ENCODE measurements at places on chromosomes 7 and 10.

- no peak for DNase-seq
Measured at GRCh38 chr7:3150027-3150426, 106.4 kb upstream of the CARD11 start.

GRCh38 chr10:78896159-78896928 lies 172.4 kb upstream of the ZMIZ1 start:
- peak; percentile 40 for DNase-seq

DNA sequence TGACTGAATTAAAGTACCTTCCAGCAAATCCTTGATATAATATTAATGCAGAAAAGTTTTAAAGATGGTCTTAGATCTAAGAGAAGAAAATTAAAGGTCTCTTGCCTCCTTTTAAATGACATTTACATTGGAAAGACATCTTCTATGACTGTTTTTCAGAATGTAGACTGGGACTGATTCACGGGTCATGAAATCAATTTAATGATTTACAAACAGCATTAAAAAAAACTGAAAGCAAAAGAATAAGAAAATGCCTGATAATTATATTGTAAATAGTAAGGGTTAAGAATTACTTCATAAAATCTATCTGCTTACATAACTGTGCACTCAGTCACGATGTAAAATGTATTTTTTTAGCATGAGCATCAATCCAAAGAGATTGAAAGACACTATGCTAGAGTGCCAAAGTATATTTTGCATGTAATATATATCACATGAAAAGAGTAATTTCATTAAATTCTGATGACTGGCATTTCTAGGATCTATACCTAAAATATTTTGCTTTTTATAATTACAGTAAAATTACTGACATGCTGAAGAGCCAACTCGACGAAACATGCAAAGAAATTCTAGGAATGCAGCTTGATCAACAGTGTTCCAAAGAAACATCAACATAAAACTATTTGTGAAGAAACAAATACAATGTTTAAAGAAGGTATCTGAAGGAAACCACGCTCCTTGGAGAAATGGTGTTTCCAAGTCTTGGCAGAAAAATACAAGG lies 35.1 kb downstream of the RTKN2 start:
- DNase-seq: no peak

- DNase-seq: no peak
Measured at GRCh38 chr7:151699147-151699927, 177.6 kb downstream of the PRKAG2 start.

DNA sequence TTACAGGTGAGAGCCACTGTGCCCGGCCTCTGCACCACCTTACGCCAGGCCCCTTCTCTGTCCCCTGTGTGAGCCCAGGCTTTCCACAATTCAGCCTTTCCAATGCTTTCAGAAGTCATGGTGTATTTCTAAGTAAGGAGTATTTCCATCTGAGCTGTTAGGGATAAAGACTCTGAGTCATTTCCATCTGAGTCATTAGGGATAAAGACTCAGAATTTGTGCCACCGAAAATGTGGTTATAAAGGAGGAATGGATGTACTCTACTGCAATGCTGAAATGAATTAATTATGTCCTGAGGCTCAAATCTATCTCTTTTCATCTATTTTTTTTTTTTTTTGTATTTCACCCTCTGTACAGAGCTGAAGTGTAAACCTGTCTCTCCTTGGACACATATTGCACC lies 84.0 kb downstream of the GATA3 start:
- no peak for DNase-seq

DNA sequence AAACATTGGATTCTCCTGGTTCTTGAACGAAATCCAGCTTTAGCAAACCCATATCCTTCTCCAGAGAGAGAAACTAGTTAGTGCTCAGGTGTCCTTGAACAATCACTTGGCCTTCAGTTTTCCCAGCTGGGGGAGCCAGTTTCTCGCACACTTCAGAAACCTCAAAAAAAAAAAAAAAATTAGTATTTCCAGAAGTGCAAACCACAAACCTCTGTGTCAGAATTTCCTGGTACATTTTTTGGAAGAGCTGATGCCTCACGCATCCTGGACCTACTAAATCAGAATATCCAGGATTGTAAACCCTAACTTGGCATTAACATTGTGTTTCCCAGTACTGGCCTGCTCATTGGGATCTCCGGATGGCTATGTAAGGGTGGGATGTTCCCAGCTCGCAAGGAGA lies 143.4 kb upstream of the EGR2 start:
- no peak for DNase-seq

DNA sequence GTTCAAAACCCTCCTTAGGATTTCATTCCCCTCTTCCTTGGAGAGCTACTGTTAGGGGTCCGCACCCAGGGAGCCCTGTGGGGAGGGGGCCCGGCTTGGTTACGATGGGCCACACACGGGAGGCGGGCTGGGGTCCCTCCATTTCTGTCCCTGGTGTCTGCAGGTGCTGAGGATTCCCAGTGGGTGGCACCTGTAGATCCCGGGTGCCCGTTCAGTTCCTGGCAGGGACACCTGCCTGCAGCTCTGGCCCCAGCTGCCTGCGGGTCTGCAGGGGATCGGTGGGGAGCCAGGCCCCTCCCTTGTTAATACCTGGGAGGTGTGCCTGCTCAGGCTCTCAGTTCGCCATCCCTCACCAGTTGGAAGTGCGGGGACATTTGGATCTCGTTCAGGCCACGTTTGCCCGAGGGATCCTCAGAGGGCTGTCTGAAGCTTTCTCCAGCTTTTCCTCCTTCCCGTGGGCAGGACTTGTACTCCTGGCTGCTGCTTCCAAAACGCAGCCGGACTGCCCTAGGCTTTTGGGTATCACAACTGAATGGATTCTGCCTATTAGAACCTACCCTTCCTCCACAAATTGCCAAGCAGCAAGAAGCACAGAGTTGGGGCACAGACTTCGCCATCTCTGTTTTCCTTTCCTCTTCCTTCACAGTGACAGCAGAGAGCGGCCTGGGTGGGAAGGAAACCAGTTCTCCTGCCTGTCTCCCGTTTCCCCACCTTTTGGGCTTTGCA lies 22.3 kb upstream of the IL15RA start:
- DNase-seq: no peak

DNA sequence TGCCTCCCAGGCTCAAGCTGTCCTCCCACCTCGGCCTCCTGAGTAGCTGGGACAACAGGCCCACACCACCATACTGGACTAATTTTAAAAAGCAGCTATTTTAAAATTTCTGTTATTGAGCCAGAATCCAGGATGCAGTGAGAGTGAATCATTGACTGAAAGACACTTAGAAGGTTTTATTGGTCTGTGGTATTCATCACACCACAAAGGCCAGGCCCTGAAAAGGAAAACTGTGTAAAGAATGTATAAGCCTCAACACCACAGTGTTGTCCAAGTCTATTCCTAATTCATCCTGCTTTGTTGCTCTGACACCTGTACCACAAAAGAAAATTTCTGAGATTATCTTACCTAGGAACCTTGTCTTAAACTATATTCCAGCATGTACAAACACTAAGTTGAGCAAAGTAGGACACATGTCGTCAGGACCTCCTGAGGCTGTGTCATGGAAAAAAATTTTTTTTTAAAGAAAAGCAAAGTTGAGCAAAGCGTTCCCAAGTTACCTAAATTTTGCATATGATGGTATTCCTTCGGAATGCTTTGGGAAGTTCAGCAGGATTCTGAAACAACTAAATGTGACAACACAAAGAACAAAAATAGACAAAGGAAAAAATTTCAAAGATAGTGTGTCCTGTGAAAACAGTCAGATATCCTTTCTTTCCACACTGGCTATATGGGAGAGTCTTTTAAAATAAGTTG lies 129.6 kb upstream of the MKLN1 start:
- DNase-seq: no peak

GRCh38 chr10:6027929-6028328 lies 34.2 kb downstream of the IL2RA start:
- DNase-seq: no peak

DNA sequence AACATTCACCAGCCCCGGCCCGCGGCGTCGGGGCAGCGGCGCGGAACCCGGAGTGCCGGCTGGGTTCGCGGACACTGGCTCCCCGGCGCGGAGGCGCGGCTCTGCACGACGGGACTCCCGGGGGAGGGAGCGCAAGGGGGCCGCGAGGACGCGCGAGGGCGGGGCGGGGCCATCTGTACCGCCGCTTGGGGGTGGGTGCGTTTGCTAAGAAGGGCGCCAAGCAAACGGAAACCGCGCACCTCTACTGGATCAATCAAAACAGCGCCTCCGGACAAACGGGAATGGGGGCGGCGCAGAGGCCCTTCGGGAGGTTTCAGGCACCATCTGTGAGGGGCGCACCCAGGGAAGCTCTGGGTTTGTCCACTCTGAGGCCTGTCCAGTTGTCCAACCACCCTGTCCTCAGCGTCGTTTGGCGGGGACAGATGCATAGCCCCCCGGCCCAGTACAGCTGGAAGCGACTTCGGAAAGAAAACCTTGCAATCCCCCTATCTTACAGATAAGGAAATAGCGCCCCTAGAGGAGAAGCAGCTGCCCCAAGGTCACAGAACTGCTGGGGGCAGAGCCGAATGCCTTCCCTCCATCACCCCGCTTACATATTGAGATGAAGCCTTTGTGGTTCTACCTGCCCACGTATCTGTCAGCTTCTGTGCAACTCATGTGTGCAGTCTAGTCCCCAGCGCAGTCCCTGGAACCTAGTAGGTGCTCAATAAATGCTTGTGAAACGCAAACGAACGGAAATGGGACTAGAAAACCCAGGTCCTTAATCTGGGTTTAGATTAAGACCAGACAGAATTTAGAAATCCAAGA lies 10.7 kb upstream of the SLIT1 start:
- peak; percentile 80 for DNase-seq

DNA sequence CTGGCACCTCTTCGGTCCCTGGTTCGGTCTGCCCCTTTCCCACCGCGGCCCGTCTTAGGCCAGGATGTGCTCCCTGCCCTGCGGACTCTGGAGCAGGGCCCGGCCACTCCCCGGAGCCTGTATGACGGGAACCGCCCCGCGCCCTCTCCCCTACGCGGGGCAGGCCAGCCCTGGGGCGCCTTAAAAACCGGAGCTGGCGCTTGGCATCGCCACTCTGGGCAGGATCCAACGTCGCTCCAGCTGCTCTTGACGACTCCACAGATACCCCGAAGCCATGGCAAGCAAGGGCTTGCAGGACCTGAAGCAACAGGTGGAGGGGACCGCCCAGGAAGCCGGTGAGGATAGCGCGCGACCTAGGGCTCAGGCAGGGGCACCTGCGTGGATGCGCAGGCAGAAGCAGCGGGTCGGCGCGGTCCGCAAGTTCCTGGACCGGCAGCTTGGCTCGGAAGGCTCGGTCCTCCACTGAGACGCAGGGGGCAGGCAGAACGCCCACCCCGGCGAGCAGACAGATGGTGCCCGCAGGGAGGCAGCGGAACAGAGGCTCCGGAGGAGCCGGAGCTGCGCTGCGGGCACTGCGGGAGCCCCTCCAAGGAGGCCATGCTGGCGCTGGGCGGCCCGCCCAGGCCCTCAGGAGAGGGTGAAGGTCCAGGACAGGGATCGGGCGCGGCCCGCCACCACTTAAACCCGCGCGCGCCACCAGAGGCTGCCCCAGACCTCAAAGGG lies at the start of gene ADIRF:
ADIRF (plus strand) TSS at position 212 of the 723 bp plus-strand sequence; CDS start at position 275, 63 bp downstream.
- DNase-seq: no peak

- DNase-seq: no peak
Measured at GRCh38 chr7:100879685-100880261, 4.9 kb downstream of the SRRT start.

DNA sequence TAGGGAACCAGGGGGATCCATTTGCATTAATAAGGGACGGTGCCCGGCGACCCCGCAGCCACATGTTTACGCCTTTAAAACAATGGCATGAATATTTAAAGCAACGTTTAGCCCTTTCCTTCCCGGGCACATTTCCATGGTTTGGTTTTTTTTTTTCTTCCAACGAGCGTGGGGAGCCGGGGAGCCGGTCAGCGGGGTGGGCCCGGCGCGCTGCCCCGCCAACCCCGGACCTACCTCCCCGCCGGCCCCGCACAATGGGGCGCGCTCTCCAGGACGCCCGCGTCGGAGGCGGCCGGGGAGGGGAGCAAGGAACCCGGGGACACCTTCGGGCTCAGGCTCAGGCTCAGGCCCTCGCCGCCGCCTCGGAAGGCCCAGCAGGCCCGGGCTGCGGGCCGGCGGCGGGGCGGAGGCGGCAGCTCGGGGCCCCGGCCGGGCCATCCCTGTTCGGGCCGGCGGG lies 1.0 kb downstream of the SEPHS1 start:
- no peak for DNase-seq

GRCh38 chr10:11891776-11892486 lies 68.8 kb downstream of the PROSER2 start:
- no peak for DNase-seq

- DNase-seq: no peak
Measured at GRCh38 chr7:101225650-101226049, 7.7 kb downstream of the ZNHIT1 start.

DNA sequence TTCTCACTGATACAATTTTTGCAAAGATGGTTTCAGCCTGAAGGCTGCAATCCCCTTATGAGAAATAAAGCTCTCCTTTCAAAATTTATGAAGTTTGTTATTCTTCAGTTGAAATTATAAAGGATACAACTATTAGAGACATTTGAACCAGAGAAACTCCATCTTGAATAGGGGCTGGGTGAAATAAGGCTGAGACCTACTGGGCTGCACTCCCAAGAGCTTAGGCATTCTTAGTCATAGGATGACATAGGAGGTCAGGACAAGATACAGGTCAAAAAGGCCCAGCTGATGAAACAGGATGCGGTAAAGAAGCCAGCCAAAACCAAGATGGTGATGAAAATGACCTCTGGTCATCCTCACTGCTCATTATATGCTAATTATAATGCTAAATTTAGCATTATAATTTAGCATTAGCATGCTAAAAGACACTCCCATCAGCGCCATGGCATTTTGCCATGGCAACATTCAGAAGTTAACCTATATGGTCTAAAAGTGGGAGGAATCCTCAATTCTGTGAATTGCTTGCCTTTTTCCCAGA lies 22.4 kb upstream of the IFIT1B start:
- no peak for DNase-seq

GRCh38 chr7:51430480-51431086 lies 114.0 kb upstream of the COBL start:
- peak; percentile 51 for DNase-seq

DNA sequence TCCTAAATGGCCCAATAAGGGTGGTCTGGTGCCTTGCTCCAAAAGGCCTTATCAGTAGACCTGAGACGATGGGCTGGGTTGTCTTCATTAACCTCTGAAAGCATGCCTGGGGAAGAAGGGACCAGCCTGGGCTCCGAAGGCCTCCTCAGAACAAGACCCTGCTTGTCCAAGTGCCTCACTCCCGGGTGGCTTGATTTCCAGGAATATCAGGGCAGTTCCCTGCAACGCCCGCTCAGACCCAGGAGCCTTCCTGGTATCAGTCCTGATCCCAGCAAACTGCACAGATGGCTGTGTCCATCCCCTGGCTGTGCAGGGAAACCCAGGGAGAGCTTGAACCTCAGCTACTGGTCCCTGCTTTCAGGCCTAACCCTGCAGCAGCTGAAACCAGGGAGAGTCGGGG lies 49.9 kb upstream of the CUX1 start:
- DNase-seq: no peak

DNA sequence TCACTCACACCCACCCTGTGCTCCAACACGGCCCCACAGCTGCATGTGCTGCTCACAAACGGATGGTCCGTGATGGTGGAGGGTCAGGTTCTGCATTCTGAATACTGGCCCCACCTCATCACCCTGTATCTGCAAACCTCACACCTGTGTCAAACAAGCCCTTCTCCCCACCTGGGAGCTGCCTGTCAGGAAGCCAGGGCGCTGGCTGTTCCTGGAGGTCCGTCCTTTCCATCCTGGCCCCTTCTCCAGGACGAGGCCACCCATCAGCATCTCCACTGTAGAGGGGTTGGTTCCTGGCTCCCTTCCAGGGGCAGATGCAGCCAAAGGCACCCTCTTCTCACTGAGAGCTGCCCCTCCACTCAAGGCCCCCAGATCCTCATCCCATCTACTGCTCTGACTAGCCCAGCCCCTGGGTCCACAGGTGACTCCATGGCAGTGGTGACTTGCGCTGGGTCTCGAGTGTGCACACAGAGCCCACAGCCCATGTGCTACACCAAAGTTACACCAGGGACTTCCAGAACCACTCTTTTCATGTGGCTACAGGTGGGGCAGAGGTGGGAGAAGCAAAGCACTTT lies 229.4 kb downstream of the TNS3 start:
- DNase-seq: no peak

All from stimulated activated effector memory CD8-positive, alpha-beta T cell treated with anti-CD3 and anti-CD28 coated beads, Interleukin-12 subunit alpha, Interleukin-12 subunit beta, amount 100 ng/mL, for 72 hours (primary cell).